ENCODE measurements at places on chromosomes 5 and 9.

GRCh38 chr5:11239261-11240015 lies 478.4 kb upstream of the DAP start:
- DNase-seq = no peak

DNA sequence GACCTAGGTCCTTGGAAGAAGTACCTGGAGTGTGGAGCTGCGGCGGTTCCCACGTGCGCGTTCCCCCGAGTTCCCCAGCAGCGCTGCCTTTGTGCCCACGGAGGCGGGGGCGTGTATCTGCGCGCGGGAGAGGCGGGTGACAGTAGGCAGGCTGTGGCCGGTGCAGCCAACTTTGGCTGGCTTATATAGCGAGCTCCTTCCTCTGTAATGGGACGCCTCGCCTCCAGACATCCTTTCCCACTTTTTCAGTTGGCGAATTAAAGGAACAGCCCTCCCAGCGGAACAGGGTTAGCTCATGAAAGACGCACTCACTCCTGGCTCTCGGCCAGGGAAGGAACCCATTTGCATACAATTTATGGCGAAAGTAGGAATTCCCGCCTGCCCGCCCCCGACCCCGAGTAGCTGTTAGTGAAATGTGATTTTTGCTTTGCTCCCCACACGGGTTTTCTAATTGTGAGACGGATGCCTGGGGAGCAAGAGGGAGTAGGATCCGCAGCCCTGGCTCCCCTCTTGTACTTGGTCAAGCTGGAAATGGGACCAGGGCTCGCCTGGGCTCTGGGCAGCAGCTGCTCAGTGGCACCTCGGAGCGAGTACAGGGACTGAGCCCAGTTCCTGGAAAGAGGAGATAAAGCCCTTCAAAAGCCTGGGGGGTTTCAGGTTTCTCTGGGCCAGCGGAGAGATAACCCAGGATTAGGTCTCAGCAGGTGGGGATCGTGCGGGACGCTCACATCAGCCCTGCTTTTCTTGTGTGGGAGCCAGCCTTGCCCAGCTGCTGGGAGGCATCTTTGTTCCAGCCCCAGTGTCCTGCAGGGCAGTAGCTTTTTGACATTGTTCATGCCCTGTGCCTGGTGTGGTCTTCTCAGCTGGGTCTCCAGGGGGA lies at the start of gene TNC:
TSS of gene TNC (minus strand) at position 159 of the 880 bp plus-strand sequence. CDS start 27,139 bp downstream, outside the sequence.
- no peak for DNase-seq

- DNase-seq = no peak
Observed at GRCh38 chr5:141657937-141658545, 6.8 kb upstream of the FCHSD1 start.

GRCh38 chr9:15720861-15721260 lies 168.0 kb downstream of the CCDC171 start:
- no peak for DNase-seq

DNA sequence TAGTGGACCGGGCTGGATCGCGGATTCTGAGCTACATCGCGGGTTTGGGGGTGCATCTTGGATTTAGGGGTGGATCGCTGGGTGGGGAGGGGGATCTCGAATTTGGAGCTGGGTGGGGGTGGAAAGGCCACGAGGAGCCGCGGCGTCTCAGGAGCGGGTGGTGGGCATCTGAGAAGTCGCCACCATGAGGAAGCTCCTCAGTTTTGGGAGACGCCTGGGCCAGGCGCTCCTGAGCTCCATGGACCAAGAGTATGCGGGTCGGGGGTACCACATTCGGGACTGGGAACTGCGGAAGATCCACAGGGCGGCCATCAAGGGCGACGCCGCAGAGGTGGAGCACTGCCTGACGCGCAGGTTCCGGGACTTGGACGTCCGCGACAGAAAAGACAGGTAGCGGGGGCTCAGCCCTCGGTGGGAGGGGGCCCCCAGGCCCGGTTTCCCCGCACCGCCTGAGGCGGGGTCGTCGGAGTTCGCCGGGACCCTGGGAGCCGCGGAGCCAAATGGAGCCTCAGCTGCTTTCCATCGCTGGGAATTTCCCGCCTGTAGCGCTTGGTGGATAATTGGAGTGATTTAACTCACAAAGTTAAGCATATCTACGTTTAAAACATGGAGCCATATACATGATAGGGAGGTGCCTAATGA lies 376 bp downstream of the ANKRD18B start:
- no peak for DNase-seq

DNA sequence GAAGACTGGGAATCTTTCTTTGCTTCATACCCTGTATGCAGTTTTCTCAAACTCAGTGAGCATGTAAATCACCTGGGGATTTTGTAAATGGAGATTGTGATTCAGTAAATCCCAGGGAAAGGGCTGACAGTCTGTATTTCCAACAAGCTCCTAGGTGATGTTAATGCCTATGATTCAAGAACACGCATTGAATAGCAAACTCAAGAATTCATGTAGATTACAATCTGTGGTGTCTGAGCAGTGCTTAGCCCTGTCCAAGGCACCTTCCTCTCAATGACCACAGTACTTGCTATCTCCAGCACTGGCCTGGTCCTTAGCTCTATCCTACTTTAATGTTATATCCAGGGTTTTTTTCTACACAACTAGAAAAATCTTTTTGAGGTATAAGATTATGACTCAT lies 721.4 kb upstream of the MEF2C start:
- DNase-seq = no peak

DNA sequence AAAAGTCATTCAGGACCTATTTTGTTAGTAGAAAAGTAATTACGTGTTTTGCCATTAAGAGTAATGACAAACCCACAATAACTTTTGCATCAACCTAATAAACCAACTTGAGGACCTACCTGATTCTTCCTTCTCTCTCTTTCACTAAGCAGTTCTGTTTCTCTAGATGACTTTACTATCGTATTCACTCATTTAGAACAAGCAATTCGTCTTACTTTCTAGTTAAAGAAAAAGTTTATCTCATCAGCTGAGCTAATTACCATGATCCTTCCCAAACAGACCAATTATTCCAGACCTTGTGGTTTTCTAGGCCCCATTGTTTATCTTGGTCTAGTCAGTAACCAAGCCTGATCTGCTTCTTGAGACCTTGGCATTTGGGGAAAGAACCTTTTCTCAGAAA lies 49.6 kb upstream of the PRDM9 start:
- DNase-seq = no peak

DNA sequence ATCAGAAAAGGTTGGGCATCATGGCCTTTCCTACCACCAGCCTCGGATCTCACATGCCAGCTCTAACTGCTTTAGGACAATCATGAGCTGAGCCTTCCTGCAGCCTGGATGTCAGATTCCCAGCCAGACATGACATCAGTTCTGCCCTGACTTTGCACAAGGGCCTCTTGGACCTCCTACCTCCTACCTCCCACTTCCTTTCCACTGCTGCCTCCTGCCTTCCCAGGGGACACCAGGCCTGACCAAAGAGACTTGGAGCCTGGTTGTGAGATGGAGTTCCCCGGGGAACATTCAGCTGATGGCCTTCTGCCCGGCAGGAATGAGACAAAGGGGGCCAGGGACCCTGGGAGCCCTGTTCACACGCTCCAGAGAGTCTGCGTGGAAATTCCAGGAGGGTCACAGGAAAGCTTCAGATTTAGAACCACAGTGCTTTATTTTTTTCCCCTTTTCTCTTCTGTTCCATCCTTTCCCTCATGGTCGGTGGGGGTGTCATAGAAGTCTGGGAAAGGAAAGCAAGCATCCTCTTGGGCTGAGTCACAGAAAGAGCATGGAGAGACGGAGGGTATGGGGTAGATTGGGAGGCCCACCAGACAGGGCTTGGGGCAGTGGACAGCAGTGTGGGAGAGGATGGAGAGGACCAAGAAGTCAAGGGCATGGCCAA lies 35.4 kb upstream of the IL17B start:
- no peak for DNase-seq

DNA sequence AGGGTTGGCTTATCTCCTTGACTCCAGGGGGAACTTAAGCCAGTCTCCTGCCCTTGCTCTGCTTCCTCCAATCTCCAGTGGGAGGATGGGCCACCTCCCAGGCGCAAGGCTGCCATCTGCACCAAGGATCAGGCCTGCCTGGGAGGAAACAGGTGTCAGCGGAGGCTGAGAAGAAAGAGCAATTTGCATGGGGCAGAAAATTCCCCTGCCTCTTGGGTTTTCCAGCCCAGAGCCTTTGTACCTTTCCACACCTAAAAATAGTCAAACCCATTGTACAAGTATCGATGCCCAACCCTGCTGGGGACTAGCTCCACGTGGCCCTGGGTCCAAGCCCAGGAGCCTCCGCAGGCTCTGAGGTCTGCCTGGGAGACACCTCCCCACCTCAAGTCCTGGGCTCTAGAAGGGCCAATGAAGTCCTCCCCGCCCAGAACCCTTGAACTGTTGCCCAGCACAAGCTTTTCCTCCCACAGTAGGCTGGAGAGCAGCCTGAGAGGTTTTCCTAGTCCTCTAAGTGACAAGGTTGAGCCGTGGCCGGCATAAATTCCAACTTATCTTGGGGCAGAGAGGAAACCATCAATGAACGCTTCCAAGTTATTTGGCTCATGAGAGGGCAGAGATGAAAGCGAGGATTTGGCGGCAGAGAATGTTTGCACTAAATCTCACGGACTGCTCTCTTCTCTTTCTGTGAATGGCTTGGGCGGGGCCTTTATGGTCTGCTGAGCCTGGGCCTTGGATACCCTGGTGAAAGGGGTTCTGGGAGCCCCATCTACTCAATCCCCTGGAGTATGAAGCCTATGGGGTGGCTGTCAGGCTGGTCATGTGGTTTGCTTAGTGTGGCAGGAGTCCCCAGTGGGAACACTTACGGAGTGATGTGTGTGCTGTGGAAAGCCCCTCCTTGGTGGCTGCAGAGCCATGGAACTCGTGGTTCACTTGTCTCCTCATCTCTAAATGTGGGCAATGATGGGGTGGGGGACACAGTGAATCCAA lies 15.6 kb downstream of the JADE2 start:
- DNase-seq = no peak

GRCh38 chr5:57716661-57717060 lies 234.1 kb upstream of the ACTBL2 start:
- no peak for DNase-seq

GRCh38 chr5:138828556-138828955 lies 46.6 kb downstream of the LRRTM2 start:
- no peak for DNase-seq

DNA sequence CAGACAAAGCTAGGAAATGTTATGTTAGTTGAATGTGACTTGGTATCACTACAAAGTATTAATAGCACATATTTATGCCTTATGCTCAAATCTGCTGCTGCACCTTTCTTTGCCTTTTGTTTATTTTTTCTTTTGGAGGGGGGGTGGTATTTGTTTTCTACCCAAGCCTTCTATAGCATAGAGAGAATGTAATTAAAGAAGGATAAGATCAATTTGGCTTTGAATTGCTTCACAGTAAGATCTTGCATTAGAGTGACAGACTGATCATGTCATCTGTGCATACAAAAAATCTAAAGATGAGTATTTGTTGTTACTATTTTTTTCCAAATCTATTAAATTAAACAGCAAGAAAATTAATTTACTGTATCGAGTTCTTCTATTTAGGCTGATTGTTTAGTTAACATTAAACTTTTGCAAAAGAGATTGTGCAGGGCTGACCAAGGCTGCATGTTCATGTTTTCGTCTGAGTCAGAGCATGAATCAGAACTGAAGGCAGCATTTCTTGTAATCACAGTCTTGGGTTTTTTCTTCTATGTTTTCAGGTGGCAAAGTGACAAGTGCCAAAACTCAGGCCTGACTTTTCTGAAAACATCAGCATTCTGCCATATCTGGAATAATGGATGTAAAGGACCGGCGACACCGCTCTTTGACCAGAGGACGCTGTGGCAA lies 1007.1 kb upstream of the WWC1 start:
- no peak for DNase-seq

GRCh38 chr9:108709126-108709525 lies 146.7 kb downstream of the ACTL7B start:
- no peak for DNase-seq

GRCh38 chr9:113929634-113930389 lies 53.7 kb downstream of the ZNF618 start:
- no peak for DNase-seq

DNA sequence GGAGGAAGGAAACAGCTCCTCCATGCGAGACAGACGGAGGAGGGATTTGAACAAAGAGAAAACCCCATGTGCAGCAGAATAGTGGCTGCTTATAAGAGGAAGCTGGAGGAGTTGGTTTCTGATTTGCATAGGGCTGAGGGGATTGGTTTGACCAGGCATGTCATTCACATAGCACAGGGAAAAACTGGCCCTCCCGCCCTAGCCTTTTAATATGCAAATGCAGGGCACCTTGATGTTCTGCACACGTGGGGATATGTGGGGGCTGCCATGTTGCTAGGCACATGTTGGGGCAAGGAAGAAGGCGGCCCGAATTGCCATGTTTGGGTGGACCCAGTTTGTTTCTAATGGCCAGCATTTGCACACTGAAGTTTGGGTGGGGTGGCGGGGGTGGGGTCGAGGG lies 42.2 kb downstream of the OSMR start:
- no peak for DNase-seq

DNA sequence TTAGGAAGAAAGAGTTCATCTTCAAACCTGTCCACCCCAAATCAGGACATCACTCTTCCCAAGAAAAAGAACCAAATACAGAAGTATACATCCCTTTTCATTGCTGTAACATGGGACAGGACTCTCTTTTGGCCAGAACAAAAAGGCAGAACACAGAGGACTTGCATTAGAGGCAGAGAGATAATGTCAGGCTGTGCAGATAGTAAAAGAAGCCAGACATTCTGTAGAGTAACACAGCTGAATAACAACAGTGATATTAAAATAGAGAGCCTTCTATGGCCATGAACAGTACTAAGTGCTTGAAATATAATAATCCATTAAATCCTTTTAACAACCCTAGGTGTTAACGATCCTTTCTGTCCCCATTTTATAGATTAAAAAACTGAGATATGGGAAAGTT lies 437.2 kb downstream of the NFIB start:
- DNase-seq = no peak

GRCh38 chr9:5557606-5558587 lies 47.6 kb downstream of the PDCD1LG2 start:
- DNase-seq = no peak

- DNase-seq = no peak
Observed at GRCh38 chr5:60340965-60341471, 358.9 kb downstream of the DEPDC1B start.

GRCh38 chr5:140587495-140587894 lies 22.9 kb downstream of the SLC35A4 start:
- no peak for DNase-seq

DNA sequence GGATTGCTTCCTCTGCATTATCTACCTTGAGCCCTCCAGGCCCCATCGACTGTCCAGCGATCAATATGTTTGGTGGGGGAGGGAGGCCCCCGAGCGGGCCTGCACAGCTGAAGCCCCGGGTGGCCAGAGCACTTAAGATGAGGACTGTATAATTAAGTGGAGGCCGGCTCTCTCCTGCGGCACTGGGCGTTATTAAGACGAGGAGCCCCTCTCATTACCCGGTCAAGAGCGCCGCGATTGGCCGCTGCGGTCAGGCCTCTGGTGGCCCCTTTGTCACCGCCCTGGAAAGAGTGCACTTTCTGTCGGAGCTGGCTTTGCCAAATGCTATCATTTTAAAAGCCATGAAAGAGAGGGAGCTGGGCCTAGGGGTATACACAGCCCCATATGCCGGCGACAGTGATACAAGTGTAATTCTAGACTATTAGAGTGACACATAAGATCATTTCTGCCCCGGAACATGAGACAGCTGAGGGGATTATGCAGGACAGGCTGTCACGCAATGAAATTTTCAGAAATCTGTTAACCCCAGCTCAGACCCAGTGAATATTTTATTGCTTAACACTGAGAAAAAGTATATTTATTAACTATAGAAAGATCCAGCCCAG lies 106.3 kb upstream of the IRX1 start:
- DNase-seq = no peak

GRCh38 chr5:62007457-62007856 lies 298.5 kb upstream of the KIF2A start:
- no peak for DNase-seq

GRCh38 chr5:120088412-120088811 lies 375.7 kb upstream of the PRR16 start:
- DNase-seq = no peak

All from KG1 (cell line).